ENCODE measurements at places on chromosomes 4 and X.

DNA sequence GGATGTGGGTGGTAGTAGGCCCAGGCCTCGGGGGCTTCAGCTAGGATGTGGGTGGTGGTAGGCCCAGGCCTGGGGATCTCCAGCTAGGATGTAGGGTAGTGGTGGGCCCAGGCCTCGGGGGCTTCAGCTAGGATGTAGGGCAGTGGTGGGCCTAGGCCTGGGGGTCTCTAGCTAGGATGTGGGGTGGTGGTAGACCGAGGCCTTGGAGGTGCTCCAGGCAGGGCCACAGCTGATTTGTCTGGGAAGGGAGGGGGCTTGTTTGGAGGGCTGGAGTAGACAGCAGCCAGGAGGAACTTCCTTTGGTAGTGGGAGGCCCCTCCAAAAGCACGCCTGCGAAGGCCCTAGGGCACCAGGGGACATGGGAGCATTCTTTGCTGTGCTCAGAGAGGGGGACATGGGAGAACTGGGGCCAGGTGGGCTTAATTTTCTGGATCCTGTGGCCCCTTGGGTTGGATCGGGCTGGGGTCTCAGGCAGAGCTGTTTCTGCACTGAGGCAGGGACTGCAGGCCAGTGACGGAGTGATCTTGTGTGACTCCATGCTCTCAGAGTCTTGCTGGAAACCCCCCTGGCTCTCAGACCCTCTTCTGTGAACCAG lies 3.3 kb upstream of the SPON2 start:
- DNase-seq, result no peak

- DNase-seq, result no peak
Measured at GRCh38 chrX:113058634-113059033, 218.0 kb upstream of the AMOT start.

- peak; percentile 55 for DNase-seq
Measured at GRCh38 chr4:187171706-187172339, 448.2 kb upstream of the FAT1 start.

DNA sequence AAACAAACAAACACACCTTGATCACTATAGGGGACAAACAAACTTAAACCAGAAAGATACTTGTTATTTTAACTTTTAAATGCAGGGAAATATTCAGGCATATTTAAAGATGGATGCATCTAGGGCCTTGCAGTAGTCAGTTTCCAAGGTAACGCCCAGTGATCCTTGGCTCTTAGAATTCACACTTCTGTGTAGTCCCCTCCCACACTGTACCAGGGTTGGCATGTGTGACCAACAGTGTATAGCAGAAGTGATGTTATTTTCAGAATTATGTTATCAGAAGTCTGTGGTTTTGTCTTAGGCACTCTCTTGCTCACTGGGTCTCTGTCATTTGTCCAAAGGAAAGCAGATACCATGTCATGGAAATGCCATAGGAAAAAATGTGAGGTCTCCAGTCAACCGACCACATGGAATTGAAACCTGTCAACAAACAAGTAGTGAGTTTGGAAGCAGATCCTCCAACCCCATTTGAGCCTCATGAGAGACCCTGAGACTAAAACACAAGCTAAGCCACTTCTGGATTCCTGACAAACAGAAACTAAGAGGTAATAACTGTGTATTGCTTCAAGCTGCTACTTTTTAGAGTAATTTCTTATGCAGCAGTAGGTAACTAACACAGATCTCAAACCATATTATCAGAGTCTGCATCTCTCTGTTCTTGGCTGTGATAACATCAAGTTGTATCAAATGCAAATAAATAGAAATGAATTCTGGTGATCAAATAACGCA lies 670.3 kb downstream of the KCTD8 start:
- no peak for DNase-seq

GRCh38 chr4:77538144-77538543 lies 67.5 kb upstream of the CXCL13 start:
- peak; percentile 62 for DNase-seq

GRCh38 chr4:76513482-76513881 lies 78.5 kb downstream of the SHROOM3 start:
- DNase-seq, result no peak

DNA sequence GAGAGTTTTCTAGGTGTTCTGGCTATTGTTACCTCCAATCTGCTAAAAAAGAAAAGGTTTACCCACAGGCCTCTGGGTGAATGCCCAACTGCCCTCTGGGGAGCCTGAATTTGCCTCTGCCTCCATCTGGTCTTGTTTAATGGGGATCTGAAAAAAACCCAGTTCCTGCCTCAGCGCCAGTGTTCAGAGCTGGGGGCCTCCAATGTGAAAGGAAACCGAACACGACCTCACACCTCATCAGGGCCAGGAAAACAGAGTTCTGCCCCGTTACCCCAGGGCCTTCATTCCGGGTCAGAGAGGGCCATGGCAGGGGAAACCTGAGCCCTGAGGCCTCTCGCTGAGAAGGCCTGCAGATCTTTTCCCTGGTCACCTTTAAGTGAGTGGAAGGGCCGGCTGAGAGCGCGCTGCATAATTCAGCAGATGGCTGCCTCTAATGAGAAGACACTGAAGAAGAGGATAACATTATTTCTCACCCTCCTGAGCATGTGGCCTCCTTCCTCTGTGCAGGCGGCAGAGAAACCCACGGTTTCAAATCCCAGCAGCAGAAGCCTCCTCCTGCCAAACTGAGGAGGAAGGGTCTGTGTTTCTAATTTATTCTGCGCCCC lies 6.8 kb downstream of the SEPTIN6 start:
- DNase-seq, result peak; percentile 25

GRCh38 chr4:118776157-118776954 lies 59.6 kb downstream of the SEC24D start:
- no peak for DNase-seq

- DNase-seq, result no peak
Measured at GRCh38 chr4:113878668-113879067, 100.8 kb downstream of the ARSJ start.

GRCh38 chr4:106738121-106738520 lies 298.0 kb downstream of the DKK2 start:
- no peak for DNase-seq

- no peak for DNase-seq
Measured at GRCh38 chrX:143988356-143988755, 104.5 kb downstream of the UBE2NL start.

GRCh38 chr4:5930456-5930855 lies 37.6 kb upstream of the CRMP1 start:
- no peak for DNase-seq

DNA sequence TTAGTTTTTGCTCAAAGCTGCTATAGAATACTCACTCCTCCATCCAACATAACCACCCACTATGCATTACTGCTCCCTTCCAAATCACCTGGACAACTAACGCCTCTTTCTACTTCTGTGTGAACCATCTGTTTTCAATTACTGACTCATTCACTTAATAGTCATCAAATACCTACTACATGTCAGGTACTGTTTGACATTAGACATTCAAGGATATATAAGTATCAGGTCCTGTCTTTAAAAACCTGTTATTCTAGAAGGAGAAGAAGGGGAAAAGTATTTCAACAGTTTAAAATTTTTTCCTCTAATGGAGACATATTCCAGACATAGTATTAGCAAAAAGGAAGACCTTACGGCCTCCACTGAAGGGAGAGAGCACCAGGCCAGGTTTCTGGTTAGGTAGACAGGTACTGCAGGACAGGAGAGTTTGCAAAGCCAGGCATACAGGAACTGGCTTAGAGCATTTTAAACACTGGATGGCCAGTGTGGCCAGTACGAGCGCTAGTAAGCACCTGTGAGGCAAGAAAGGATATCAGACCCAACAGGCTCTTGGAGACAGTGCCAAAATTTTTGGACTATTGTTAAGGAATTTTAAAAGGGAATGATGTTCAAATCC lies 39.0 kb downstream of the SH3RF1 start:
- no peak for DNase-seq

DNA sequence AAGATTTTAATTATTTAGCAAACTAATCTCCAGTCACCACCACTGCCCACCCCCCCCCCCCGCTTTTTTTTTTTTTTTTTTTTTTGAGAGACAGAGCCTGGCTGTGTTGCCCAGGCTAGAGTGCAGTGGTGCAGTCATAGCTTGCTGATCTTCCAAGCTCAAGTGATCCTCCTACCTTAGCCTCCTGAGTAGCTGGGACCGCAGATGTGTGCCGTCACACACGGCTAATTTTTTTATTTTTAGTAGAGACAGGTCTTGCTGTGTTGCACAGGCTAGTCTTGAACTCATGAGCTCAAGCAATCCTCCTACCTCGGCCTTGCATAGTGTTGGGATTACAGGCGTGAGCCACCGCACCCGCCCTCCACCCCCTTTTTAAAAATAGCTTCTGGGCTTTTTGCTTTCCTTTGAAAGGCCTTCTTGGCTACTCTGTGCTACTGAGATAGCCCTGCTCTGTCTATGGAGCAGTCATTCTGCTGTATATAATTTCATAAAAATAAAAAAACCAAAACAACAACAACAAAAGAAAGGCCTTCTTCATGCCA lies 18.7 kb downstream of the TXLNG start:
- DNase-seq, result no peak

DNA sequence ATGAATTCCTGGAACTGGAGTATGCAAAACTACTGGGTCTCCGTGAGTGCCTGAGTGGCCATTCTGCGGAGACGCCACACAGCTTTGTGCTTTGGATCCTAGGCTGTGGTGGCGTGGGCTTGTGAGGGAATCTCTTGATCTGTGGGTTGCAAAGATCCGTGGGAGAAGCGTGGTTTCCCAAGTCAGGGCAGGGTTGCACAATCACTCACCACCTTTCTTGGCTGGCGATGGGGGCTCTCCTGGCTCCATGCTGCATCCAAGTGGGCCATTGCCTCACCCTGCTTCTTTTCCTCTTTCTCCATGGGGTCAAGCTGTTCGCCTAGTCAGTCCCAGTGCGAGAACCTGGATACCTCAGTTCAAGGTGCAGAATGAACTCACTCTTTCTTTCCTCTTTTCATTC lies 62.5 kb downstream of the SLAIN2 start:
- DNase-seq, result no peak

GRCh38 chrX:47927212-47927611 lies 76.6 kb downstream of the ZNF182 start:
- no peak for DNase-seq

- peak; percentile 58 for DNase-seq
Measured at GRCh38 chr4:53196882-53197771, 168.7 kb downstream of the SCFD2 start.

GRCh38 chr4:119097282-119097900 lies 38.2 kb upstream of the MYOZ2 start:
- DNase-seq, result no peak

DNA sequence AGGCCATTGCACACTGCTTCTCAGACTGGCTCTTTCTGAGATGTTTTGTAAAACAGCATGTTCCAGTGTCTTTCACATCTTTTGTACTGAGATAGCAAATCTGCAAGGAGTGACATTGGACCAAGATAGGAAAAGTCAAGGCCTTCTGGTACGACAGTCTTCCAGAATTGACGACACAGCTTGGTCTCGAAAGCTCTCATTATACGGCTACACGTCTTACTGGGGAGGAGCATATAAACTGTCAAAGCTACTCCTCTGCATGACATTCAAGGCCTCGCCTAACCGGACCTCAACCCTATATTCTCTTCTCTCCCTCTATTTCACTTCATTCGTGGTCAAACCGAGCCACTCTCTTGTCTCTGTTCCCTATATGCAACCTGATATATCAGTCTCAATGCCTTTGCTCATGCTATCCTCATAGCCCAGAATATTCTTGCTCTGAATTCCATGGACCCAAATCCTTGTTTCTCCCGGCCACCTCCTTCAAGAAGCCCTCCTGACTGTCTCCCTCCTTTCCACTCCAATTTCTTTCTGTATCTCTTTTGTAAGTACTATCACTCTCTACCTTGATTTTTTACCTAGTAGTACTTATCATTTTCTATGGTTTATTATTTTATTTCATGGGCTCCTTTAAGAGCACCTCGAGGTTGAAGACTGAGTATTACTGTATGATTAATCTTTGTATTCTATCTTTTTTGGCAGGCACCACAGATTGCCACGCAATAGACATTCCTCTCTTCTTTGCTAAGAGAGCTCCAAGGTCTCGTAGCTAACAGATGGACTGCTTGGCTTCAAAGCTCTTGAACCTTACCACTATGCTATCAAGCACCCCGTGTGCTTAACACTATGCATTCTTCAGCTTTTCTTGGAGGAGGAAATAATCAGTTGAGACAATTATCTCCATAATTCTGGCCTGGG lies 35.1 kb downstream of the RBM47 start:
- peak; percentile 86 for DNase-seq

GRCh38 chrX:475926-476723 lies 89.4 kb upstream of the PPP2R3B start:
- DNase-seq, result no peak

DNA sequence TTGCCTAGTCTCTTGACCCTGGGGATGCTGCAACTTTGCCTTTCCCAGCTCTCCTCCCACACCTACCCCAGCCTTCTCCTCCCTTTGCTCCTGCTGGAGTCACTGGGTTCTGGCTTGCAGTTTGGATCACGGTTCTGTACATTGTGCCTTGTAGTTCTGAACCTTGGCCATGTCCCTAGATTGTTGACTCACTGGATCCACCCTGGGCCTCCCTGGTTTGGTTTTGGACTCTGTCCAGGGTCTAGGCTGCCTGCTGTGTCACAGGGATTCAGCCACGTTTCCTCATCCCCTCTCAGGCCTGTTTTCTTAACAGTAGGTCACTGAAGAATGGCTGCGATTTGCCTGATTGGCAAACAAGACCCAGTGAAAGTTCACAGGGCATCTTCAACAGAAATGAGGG lies 11.5 kb upstream of the GABRE start:
- DNase-seq, result peak; percentile 67

GRCh38 chrX:11381464-11381863 lies 88.3 kb downstream of the AMELX start:
- DNase-seq, result peak; percentile 14

GRCh38 chr4:45199736-45200135 lies 473.4 kb upstream of the GNPDA2 start:
- DNase-seq, result no peak

DNA sequence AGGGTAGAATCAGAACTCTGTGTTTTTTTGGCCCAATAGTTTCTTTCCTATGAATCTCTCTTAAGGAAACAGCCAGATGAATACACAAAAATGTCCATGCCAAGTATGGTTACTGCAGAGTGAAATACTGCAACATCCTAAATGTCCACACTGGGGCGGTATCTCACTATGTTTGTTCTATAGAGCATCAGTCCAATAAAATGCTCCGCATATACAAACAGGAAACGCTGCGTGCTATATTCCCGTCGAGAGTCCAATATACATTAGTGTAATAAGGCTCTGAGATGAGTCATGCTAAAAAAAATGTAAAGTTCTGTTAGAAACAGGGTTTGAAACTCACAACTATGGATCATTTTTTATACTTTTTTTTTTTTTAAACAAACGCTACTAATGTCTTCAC lies 72.9 kb upstream of the ENOX2 start:
- peak; percentile 39 for DNase-seq

GRCh38 chrX:65894133-65894532 lies 145.7 kb downstream of the VSIG4 start:
- DNase-seq, result no peak

GRCh38 chrX:47634871-47635575 lies 5.3 kb upstream of the CFP start:
- no peak for DNase-seq

- peak; percentile 16 for DNase-seq
Measured at GRCh38 chrX:109830704-109831206, 97.7 kb upstream of the ACSL4 start.

DNA sequence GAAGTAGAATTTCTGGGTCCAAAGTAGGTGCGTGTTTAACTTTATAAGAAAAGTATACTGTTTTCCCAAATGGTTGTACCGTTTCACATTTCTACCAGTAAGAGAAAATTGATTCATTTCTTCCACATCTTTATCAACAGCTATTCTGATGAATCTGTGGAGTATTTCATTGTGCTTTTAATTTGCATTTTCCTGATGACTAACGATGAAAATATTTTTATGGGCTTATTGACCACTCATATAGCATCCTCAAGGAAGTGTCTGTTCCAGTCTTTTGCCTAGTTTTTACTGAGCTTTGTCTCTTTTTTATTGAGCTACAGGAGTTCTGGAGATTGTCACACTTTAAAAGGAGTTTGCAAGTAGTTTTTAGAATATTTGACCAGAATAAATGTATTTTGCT lies 92.6 kb downstream of the ASB9 start:
- no peak for DNase-seq
